ENCODE measurements at places on chromosomes 12 and 14.

DNA sequence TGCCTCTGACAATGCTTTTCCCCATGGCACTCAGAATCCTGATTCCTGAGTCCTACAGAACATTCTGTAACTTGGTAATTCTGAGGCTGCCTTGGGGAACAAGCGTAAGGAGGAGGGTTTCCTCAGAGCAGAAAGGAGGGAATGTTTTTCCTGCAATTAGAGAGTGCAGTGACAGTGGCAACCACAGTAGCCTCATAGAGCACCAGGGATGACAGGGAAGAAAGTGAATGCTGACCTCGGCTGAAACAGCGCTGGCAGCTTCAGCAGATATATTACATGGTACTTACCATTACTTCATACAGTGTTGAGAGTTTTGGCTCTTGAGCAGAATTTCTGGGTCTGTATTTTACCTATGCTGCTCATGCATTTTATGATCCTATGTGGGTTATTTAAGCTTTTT is 757.1 kb downstream of the NRXN3 start:
- no peak for DNase-seq

GRCh38 chr14:58954901-58955861 is 233.3 kb upstream of the DAAM1 start:
- peak; percentile 41 for DNase-seq

DNA sequence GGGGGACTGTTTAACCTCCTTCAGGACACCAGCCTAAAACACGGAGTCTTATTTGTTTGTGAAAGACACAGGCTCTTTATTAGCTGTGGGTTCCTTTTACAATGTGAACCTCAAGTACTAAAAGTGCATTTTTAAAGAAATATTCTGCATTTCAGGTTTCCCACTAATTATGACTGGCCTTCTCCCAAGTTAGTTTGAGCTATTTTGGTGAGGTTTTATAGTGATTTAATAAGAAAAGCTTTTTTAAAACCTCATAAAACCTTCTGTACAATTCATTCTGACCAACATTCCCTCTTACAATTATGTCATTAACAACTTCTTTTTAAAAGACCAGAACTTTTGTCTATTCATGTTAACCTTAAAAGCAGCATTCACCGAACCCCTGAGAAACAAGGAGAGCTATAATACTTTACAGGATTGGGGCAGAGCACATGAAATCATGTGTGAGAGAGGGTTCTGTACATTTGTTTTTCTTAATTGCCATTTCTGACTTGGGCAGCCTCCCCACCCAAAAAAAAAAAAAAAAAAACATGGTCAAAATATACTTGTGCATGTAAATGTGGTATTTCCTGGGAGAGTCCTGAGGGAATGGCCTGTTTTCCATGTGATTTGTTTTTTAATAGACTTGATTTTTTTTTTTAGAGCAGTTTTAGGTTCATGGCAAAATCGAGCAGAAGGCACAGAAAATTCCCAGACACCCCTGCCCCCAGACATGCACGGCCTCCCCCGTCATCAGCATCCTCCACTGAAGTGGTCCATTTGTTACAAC is 169.5 kb downstream of the CHST11 start:
- DNase-seq = no peak

GRCh38 chr12:19539836-19540235 is 100.5 kb downstream of the AEBP2 start:
- no peak for DNase-seq

GRCh38 chr12:94379479-94380113 is 80.1 kb downstream of the CEP83 start:
- no peak for DNase-seq

GRCh38 chr14:65849558-65849957 is 437.0 kb downstream of the FUT8 start:
- no peak for DNase-seq

Measured in stromal cell of bone marrow (primary cell).